Hippocampal formation (tissue), 2 donors: ENCODE measurements at places on chromosomes 1 and 21.

DNA sequence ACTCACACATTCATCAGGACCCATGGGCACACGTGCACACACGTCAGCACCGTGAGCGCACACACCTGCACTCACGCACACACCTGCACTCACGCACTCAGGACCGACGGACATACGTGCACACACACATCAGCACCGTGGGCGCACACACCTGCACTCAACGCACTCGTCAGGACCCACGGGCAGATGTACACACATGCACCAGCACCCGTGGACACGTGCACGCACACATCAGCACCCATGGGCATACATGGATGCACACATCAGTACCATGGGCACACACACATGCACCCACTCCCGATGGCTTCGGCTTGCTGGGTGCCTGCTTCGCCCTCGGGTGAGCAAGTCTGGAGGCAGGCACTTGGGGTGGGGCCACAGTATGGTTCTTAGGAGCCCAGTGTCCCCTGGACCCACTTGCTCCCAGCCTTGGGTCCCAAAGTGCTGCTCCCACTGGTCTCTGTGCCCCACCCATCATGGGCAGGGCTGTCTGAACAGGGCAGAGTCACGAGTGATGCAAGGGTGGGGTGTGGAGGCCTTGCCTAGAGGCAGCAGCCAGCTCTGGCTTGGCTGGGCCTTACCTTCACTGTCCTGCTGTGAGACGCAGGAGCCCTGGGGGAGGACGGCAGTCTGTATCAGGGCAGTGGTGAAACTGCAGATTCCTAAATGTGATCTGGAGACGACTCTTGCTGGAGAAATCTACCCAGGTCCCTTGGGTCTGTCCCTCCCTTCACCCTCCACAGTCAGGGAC is 49.8 kb downstream of the SKI start:
- no peak for DNase-seq

DNA sequence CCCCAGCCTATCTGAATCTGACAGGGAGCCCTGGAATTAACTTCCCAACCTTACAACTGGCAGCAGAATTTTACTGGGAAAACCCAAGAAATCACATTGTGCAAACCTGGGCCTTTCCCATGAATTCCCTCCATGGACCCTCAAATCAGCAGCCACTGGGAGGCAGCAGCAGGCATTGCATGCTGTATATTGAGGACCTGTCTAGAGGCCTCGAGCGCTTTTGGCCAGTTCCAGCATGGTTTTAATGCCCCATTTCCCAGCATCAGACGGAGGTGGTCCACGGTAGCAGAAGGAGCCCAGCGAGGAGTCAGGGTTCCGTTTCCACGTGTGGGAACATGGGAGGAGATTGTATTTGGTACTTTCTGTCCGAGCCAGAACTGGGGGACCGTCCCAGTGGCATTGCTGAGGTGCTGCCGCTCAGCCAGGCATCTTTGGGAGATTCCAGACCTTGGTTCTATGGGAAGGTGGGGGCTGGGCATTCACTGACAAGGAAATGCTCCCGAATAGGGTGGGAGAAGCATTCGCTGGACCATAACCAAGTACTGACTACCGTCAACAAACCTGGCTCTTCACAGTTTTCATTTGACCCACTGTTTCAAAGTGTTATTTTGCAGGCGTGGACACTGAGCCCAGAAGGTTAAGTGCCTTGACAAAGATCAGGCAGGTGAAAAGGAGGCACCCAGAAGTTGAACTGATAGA is 15.9 kb downstream of the BMP8A start:
- no peak for DNase-seq

- DNase-seq = no peak
Observed at GRCh38 chr21:42534421-42535378, 21.0 kb downstream of the SLC37A1 start.

- no peak for DNase-seq
Observed at GRCh38 chr1:111882986-111883560, 106.4 kb downstream of the KCND3 start.

DNA sequence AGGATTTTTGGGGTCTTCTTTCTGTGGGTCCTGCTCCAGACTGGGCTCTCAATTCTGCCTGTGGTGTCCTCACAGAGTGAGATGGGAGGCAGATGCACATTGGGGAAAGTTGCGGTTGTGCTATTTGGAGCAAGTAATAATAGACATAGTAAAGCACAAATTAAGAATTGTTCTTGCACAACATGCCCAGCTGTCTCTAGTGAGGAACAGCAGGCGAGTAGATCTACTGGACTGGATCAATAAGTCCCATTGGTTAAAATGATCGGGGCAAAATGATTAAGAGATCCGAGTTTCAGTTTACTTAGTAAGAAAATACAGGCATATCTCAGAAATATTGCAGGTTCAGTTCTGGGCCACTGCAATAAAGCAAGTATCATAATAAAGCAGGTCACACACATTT is 448.3 kb upstream of the PROX1 start:
- no peak for DNase-seq
